M059J (cell line): ENCODE measurements at places on chromosomes 13 and 19. TPM values are rescaled to one million over a fixed set of nuclear protein-coding genes. Genes with fewer than 3 reads are reported as not detected.

Gene ADAMTSL5
- total RNA-seq: 0.84 and 3.7 TPM in 2 replicates

Gene SIGLEC12
- not detected in 2 replicates for total RNA-seq

Gene GJA3
- not detected in 2 replicates for total RNA-seq

Gene DPF1
- total RNA-seq: 8.3 and 18.3 TPM in 2 replicates

Gene SSC5D
- total RNA-seq: 1.8 and 7.2 TPM in 2 replicates

DNA sequence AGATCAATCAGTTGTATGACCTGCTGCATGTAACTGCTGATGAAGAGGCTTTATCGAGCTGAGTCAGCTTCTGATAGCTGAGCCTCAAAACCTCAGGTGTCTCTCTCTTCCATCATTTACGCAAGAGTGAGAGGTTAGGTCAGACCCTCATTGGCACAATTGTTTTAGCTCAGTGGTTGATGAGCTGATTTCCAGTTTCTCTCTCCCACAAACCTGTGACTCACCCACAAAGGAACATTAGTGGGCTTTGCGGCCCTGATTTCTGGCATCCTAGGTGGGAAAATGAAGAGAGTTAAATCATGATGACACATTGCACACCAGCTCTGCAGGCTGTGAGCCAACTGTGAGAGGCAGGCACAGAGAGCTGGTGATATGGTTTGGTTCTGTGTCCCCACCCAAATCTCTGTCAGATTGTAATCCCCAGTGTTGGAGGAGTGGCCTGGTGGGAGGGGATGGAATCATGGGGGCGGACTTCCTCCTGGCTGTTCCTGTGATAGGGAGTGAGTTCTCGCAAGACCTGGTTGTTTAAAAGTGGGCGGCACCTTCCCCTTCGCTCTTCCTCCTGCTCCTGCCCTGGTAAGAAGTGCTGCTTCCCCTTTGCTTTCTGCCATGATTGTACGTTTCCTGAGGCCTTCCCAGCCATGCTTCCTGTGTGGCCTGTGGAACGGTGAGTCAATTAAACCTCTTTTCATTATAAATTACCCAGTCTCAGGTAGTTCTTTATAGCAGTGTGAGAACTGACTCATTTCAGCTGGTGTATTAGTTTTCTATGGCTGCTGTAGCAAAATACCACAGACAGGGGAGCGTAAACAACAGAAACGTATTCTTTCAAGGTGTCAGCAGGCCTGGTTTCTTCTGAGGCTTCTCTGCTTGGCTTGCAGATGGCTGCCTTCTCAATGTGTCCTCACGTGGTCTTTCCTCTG lies 33.5 kb upstream of the TMTC4 start:
- DNase-seq: peak; percentile 48

GRCh38 chr13:43665388-43665787 lies 121.4 kb downstream of the ENOX1 start:
- DNase-seq: no peak

DNA sequence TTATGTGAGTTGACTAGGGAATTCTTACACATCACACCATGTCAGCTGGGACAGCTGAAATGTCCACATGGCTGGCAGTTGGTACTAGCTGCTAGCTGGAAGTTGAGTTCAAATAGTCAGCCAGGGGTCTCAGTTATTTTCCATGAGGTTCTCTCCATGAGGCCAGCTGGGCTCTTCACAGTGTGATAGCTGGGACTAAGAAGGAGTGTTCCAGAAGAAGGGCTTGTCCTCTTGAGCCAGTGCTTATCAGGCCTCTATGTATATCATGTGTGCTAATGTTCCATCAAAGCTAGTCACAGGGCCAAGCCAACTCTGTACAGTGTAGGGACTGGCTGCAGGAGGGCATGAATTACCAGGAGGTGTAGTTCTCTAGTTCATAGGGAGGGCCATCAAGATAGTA lies 11.8 kb downstream of the USPL1 start:
- DNase-seq: no peak

GRCh38 chr13:27370305-27370872 lies 54.0 kb upstream of the GTF3A start:
- DNase-seq: peak; percentile 11

DNA sequence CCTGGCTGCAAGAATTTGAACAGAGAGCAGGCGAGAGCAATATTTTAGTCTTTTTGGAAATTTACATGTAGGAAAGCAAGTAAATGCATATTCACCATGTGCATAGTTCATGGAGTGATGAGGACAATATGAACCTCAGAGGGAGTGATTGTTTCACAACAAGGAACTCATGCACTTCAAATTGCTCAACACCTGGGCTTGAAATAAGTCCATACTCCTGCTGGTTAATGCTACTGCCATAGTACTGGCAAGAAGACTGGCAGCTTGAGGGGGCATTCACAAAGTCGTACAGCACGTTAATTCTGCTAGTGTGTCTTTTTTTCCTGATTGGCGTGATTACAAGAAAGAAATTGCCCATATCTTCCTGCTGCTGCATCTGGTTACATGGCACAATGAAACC lies 267.6 kb downstream of the PCDH17 start:
- DNase-seq: no peak

DNA sequence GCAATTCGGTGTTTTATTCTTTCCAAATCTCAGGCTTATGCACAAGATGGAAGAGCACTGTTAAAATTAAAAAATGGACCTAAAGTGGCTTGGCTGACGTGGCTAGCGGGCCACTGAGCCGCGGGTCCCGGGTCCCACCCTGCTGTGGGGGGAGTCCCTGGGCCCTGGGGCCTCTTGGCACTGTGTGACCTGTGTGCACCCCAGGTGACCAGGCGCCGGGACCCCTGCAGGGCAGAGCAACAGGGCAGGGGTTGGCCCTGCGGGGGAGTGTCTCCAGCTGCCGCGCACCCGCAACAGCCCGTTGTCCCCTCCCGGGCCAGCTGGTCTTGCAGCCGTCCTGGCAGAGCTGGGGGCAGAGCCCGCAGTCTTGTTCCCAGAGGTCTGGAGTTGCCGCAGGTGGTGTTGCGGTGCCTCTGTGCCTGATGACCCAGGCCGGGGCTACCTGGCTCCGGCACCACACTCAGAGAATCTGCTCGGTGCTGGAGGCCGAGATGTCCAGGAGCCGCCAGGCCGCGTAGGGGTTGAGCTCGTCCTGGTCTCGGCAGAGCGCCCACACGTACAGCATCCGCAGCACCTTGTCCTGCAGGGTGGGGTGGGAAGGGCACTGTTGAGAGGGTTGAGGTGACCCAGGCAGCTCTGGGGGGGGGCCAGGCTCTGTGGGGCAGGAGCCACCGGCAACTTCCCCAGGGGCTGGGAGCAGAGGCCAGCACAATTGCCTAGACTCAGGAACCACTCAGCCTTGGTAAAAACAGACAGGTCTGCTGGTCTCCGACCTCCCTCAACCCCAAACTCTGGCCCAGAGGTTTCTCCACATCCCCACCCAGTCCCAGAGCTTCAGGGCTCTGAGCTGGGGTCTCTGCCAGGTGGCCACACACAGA lies 1.0 kb upstream of the CTXN1 start:
- DNase-seq: no peak

GRCh38 chr19:4831304-4831978 lies at the start of gene TICAM1:
Gene TICAM1, minus strand, starts transcription at chr19:4831712. Its CDS starts 13,335 bp downstream, at chr19:4818377.
- peak; percentile 55 for DNase-seq

GRCh38 chr13:38570706-38571105 lies 116.2 kb upstream of the FREM2 start:
- no peak for DNase-seq

GRCh38 chr13:24234200-24234915 lies 73.8 kb downstream of the SPATA13 start:
- DNase-seq: no peak

DNA sequence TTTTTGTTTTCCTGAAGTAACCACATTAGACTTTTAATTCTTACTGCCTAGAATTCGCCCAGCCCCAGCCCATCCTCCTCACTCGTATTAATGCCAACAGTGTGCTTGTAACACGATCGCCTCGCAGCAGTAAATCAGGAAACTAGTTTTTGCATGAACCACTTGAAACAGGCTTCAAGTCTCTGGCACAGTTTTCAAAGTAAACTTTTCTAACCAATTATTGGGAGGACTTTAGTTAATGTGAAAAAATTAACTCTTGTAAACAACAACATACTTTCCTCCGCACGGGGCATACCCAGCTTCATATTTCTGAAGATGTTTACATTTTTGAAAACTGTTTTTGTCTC lies 39.2 kb downstream of the TNFRSF19 start:
- peak; percentile 67 for DNase-seq

- no peak for DNase-seq
Observed at GRCh38 chr13:75025956-75026355, 456.0 kb downstream of the TBC1D4 start.

GRCh38 chr19:9538183-9539058 lies at the start of gene ZNF426:
Gene ZNF426, minus strand, starts transcription at chr19:9538645. Its CDS starts 2,413 bp downstream, at chr19:9536232.
- peak; percentile 84 for DNase-seq

DNA sequence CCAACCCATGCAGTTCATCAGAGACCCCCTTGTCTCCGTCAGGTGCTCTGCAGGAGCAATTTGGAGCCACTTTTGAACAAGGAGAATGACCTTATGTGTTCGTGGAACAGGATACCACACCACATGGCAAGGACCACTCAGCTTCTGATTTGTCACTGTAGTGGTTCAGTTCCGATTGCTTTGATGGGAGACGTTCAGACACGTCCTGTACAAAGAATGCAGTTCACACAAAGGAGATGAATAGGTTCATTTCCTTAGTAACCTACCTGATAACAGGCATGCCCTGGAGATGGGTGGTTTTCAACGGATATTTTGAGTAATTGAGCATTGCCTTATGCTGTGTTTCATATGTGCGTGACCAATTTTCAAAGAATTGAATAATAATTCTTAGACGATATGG lies 17.2 kb downstream of the FGF9 start:
- no peak for DNase-seq

GRCh38 chr13:39452417-39452816 lies 150.6 kb downstream of the LHFPL6 start:
- no peak for DNase-seq

DNA sequence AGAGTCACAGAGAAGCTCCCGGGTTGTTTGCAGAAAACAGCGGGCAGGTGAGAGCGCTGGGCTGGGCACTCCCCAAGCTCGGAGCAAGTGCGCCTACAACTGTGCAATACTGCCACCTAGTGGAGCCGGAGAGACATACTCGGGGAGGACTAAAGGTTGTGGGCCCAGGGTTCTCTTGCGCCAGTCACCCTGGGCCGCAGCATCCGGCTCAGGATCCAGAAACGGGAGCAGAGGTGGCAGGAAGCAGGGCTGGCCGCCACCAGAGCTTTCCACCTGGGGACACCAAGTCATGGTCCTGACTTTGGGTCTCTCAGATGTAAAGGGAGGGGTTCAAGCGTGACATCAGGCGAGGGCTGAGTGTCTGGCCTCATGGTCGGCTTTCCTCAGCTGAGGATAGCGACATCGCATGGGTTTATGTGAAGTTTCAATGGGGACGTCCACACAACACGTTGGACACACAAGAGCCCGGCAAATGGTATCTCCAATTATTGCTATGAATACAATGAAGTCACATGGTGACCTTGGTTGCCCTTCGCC lies 11.2 kb upstream of the KLK4 start:
- DNase-seq: peak; percentile 73
